ENCODE measurements at places on chromosomes 4 and X.

DNA sequence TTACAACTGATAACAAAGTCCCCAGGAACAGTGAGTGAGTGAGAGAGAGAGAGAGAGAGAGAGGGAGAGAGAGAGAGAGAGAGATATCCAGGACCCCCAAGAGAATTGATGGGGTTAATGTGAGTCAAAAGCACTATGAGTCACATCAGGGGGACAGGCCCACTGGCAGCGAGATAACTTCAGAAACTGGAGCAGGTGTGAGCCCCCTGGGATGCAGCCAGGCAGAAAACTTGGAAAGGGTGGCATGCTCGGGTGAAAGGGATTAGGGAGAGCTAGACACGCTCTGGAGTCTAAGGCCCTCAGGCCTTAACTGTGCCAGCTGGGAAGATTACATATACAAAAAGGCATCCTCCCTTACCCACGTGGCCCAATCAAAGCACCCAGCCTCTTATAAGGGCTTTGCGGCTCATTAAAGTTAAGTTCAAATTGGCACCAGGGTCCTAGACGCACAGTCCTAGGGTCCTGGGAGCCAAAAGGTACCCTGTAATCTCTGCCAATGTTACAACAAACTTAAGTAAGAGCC lies 841 bp downstream of the ACOT9 start:
- DNase-seq, result no peak

DNA sequence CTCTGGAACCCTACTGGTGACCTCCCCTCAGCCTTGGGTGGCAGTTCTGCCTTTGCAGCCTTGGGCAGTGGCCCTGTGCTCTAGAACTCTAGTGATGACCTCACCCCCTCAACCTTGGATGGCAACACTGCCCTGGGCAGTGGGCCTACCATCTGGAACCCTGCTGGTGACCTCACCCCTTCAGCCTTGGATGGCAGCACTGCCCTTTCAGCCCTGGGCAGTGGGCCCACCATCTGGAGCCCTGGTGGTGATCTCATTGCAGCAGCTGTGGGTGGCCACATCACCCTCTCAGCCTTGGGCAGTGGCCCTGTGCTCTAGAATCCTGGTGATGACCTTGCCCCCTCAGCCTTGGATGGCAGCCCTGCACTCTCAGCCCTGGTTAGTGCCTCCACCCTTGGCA lies 129.3 kb downstream of the RBMX2 start:
- DNase-seq, result no peak

- no peak for DNase-seq
Observed at GRCh38 chrX:68672581-68673318, 25.3 kb downstream of the STARD8 start.

DNA sequence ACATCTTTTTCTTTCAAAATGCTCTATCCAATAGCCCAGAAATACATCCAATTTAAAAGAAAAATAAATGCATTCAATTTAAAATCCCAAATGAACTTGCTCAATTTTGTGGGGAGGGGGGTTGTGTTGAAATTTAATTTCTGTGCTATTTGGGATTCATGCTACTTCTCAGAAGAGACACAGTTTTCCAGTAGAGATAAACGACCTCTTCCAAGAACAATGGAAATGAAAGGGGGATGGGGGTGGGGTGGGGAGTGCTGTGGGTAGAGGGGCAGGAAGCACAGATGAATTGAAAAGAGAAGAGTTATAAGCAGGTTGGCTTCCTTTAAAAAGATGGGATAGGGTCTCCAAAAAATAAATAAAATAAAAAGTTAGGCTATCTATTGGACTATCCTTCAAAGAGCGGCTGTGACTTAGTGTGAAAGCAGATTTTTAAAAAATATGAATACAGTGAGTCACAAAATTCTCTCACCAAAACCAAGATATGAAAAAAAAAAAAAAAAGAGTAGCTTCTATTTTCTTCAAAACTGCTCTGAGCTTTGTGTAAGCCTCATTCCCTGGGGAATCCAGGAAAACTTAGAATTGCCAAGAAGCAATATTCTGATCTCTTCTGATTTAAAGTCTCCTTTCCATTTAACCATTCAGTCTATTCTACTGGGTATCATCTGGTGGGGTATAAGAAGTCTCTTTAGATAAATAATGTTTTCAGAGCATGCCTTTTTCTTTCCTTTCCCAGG lies 324.3 kb downstream of the PTTG2 start:
- DNase-seq, result no peak

DNA sequence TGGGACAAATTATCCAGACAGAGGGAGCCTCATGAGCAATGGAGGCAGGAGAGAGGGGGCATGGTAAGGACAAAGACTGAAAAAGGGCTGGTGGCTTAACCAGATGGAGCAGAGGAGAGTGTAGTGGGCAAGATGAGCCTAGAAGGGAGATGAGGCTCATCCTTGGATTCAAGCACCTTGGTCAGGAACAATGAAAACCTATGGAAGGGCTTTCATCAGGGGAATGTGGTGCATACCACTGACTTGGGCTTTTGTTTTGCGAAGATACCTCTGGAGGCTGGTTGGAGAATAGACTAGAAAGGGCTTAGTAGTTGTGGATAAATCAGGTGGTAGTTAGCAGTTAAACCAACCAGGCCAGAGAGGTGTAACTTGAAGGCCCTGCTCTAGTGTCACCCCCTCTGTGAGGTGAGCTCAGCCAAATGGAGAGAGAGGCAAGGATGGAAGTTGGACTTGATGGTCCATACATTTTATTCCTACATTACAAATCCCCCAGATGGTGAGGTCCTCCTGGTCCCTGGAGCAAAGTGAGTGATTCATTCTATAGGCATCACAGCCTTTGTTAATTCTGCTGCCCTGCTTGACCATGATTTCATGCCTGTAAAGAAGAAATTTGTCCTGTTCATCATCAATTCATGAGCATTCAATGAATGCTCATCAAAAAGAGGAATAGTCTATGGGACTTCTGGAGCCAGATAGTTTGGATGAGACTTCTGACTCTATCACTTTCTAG lies 264.8 kb upstream of the IGFBP7 start:
- DNase-seq, result no peak

GRCh38 chrX:39175418-39176057 lies 374.3 kb downstream of the MID1IP1 start:
- DNase-seq, result no peak

GRCh38 chr4:71417150-71417549 lies 78.3 kb downstream of the SLC4A4 start:
- DNase-seq, result no peak

- DNase-seq, result no peak
Observed at GRCh38 chrX:110435196-110435595, 76.5 kb downstream of the RTL9 start.

- no peak for DNase-seq
Observed at GRCh38 chrX:30190426-30190825, 24.9 kb upstream of the MAGEB2 start.

DNA sequence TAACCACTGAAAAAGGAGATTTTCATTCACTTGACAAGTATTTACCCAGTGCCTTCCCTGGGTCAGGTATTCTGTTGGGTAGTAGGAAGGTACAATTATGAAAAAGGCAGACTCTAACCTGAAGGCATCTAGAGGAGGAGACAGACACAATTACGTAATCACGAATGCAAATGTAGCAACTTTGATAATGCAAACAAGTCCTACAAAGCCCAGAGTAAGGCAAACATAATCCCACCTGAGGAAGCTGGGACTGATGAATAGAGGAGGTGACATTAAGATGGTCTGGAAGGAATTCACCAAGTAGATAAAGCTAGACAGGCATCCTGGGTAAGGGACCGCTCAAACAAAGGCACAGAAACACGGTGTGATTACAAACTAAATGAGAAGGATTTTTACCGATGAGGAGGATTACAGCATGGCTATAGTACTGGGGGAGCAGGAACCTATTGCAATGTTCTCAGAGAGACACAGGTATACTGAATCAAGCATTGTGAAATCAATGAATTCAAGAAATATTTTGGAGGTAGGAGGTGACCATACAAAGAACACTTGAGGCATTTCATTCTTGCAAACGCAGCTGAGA lies 37.1 kb downstream of the TMEM150C start:
- no peak for DNase-seq

- no peak for DNase-seq
Observed at GRCh38 chr4:127586922-127587571, 45.7 kb upstream of the INTU start.

DNA sequence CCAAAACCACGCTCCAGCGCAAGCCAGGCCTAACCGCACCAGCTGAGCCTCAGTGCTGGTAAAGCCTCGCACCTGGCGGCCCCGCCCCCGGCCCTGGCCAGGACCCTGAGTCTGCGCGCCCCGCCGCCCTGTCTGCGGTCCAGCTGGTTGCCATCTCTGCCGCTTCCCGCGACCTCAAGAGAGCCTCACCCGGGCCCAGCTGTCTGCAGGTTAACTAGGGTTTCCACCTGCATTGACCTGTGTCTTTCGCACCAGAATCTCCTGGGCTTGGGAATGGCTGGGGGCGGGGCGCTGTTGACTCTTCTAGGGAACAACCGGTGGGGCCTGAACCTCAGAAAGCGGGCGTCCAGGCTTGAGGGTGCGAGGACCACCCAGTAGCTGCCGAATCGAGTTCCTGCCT lies 207.7 kb upstream of the PRPS2 start:
- no peak for DNase-seq

DNA sequence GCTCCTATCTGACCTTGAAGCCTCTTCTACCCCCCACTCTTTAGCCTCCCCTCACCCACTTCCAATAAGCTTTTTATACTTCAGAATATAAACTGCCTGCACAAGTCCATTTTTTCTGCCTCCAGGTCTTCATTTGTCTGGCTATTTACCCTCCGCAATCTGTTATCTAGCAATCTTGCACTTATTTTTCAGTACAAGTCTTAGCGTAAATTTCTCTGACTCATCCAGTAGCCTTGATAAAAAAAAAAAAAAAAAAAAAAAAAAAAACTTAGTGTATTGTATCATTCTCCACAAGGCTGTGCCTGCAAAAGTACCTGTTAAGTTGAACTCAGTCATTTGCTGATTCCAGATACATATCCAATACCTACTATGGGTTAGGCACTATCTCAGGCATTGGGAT lies 219.5 kb upstream of the DKK2 start:
- DNase-seq, result no peak

DNA sequence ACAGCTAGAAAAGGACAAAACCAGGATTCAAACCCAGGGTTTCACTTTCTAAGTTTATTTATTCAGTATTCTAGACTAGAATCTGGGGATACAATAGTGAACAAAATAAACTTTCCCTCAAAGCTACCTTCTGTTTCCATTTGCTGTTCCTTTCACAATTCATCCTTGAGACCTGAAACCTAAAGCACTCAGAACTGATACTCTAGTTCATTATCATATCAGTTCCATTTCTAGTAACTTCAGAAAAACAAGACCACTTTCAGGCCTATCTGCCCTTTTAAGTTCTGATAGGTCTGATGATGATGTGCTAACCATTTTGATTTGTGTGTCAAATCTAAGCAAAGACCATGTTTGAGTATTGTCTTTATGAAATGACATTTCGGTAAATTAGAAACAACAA lies 7.8 kb upstream of the XK start:
- DNase-seq, result no peak

DNA sequence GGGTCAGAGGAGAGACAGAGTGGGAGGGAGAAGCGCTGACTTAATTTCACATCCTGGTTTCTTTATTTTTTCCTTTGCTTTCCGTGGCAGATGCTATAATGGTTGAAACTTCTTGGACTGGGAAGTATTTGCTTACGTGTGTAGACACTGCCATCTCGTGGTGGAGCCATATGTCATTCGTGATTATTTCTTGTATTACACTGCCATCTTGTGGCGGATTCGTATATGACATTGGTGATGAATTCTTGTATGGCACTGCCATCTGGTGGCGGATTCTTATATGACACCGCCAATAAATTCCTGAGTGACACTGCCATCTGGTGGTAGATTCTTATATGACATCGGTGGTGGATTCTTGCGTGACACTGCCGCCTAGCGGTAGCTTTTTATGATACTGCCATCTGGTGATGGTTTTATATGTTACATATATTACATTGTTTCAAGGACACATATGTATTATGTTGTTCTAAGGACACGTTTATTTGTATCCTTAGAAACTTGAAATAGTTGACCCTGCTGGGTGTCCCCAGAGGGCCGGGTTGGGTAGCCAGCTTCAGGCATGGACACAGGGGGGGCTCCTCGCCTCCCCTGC lies 37.3 kb upstream of the CLCN4 start:
- peak; percentile 72 for DNase-seq

- no peak for DNase-seq
Observed at GRCh38 chrX:19443869-19444526, 71.3 kb downstream of the MAP3K15 start.

- DNase-seq, result no peak
Observed at GRCh38 chr4:27214010-27214409, 353.4 kb downstream of the STIM2 start.

- no peak for DNase-seq
Observed at GRCh38 chrX:45804276-45804675, 603.6 kb upstream of the DIPK2B start.

DNA sequence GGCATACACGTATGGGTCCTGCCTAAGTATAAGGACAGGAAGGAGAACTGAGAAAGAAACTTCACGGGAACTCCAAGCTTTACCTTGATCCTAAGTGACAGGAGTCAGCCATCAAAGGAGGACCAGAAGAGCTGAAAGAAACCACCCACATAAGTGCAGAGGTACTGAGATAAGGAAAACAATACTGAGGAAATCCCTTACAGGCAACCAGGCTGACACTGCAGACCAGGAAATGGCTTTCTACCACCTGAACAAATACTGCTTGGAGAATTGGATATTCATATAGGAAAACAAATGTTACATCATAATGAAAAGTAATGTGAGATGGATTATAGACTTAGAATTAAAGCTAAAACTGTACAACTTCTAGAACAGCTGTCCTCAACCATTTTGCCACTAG lies 127.0 kb downstream of the IL15 start:
- no peak for DNase-seq

DNA sequence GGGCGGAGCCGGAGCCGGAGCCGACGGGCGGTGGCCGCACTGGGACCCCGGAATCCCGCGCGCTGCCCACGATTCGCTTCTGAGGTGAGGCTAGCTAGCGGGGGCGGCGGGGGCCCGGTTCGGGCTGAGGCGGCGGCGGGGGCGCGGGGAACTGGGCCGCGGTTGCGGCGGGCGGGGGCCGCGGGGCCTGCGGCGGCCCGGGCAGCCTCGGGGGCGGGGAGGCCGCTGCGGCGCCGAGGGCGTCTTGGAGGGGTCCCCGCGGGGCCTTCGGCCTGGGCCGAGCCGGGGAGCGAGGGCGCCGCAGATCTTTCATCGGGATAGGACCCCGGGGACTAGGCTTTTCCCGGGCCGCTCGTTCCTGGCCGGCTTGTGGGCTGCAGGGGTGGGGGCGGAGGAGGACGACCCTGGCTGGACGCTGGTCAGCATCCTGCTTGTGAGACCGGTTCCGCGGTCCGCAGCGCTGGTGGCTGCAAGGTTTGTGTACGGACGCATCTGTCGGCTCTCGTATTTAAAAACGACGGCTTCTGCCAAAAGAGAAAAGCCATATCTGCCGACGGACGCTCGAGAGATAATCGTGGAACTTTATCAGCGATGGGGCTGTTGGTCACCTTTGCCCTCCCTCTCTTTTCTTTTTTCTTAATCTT lies 419 bp downstream of the ADD1 start:
- DNase-seq, result no peak

- no peak for DNase-seq
Observed at GRCh38 chr4:99934891-99935290, 11.5 kb downstream of the DNAJB14 start.

GRCh38 chr4:73139991-73140390 lies 70.5 kb upstream of the COX18 start:
- no peak for DNase-seq

GRCh38 chrX:132378281-132378680 lies 110.6 kb downstream of the MBNL3 start:
- no peak for DNase-seq
